ENCODE measurements at places on chromosomes 11 and 22.

DNA sequence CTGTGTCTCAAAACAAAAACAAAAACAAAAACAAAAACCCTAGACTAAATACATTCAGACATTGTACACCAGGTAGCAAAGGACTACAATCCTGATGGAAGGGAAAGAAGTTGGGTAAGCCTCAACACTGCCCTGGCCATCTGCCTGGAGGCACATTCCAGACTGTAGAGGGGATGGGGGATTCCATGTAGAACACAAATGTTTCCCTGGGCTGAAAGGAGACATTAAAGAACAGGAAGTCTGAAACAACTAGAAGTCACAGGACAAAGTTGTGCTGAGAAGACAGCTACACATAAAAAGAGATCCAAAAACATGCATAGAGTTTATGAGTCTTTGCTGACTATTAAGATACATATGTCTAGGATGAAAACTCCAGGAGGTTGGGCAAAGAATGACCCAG lies 83.9 kb downstream of the RRAS2 start:
- DNase-seq = peak; percentile 67

- DNase-seq = no peak
Observed at GRCh38 chr22:43209971-43210370, 23.0 kb upstream of the TTLL12 start.

DNA sequence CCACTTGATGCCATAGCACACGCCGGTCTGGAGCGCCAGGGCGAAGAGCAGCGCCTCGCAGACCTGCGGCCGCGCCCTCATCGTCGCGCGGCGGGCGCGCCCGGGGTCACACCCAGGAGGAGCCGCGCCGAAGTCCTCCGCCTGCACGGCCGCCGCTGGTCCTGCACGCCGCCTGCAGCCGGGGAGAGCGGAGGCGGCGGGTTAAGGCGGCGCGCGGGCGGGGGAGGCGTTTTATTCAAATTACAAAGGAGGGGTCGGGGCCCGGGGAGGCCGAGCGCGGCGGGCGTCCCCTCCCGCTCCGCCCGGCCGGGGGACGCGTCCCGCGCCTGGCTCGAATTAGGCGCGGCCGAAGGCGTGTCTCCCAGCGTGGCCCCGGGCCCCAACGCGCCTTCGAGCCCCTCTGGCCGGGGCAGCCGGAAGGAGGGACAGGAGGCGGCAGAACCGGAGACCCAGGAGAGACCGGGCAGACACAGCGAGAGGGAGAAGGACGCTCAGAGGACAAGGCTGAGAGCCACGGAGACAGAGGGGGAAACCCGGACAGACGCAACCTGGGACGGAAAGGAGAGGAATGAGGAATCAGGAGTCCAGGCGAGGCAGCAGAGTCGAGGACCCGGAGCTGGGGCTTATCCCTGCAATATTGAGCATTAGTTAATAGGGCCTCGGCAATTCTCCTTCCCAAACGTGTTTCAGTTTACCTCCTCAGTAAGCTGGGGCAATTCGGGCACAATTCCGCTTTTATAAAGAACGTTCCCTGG lies at the start of gene WNT11:
WNT11 (minus strand) TSS at position 176 of the 755 bp plus-strand sequence; CDS start at position 81, 95 bp downstream.
- peak; percentile 44 for DNase-seq

- peak; percentile 56 for DNase-seq
Observed at GRCh38 chr11:66973956-66974580, 1.0 kb upstream of the C11orf86 start.

DNA sequence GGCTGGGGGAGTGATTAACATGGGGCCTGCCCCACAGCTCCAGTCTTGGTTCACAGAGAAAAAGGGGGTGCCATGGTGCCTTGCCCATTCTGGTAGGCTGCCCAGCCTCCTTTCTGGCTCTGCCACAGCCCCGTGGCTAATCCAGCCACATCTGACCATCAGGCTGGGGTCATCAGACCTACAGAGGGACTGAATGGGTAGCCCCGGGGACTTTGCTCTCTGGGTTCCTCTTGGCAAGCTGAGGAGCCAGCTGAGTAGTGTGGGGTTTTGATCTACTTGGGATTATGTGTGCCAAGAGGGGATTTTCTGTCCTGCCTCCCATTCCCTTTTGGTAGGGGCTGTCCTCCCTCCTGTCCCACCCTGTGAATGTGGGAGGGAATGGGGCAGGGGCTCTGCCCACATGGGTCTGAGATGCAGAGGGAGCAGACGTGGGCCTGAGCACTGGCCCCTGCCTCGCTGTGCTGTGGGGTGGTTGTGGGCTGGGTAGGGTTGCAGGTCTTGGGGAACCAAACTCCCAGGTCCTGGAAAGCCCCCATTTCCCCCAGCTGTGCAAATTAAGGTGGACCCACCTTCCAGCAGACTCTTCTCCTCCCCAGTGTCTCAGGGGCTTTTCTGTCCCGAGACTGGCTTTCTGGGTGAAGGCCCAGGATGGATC lies 32.0 kb downstream of the CD82 start:
- no peak for DNase-seq

- DNase-seq = no peak
Observed at GRCh38 chr11:17558916-17559315, 11.9 kb downstream of the OTOG start.

- DNase-seq = no peak
Observed at GRCh38 chr11:119209186-119209585, 3.0 kb downstream of the CBL start.
